ENCODE measurements at places on chromosomes 12 and 14. TPM values are rescaled to one million over a fixed set of nuclear protein-coding genes. Genes with fewer than 3 reads are reported as not detected.

Gene SLC8A3
- not detected for total RNA-seq

Gene SMIM41
- not detected for total RNA-seq

Gene ZFHX2
- 0.76 TPM for total RNA-seq

Gene PTGER2
- total RNA-seq = 2.7 TPM

Gene ABCC9
- 0.08 TPM for total RNA-seq

Gene TEX52
- not detected for total RNA-seq

Gene NXPH4
- total RNA-seq = 5.2 TPM

Gene MIA2
- total RNA-seq = 19.8 TPM

Gene KERA
- total RNA-seq = not detected

Gene ERBB3
- 1.2 TPM for total RNA-seq

Gene RNASE3
- not detected for total RNA-seq

Gene TMEM63C
- total RNA-seq = 3.6 TPM

Gene OR4E2
- total RNA-seq = not detected

Gene RNASE7
- total RNA-seq = not detected

Gene SELPLG
- 1.2 TPM for total RNA-seq

Gene MAP1LC3B2
- 1.8 TPM for total RNA-seq

Gene CLEC2B
- 1.3 TPM for total RNA-seq

Gene PTCSC3
- not detected for total RNA-seq

Gene NANOG
- total RNA-seq = not detected

Gene TAS2R50
- total RNA-seq = not detected

Gene RDH5
- total RNA-seq = 2.3 TPM

Gene LMO3
- not detected for total RNA-seq

Gene TAS2R19
- total RNA-seq = not detected

Gene GCH1
- 4.2 TPM for total RNA-seq

Gene ORMDL2
- total RNA-seq = 103 TPM

Gene KRT72
- total RNA-seq = not detected

Gene PLD4
- not detected for total RNA-seq

Gene CLEC7A
- not detected for total RNA-seq

Gene TAS2R43
- not detected for total RNA-seq

Gene MCRS1
- 61.8 TPM for total RNA-seq

Gene GYS2
- not detected for total RNA-seq

Gene TRIM9
- 13.7 TPM for total RNA-seq

Gene C12orf56
- total RNA-seq = not detected

Gene MARCHF9
- total RNA-seq = 7.3 TPM

Gene FAM90A1
- total RNA-seq = 0.12 TPM

Gene SLC38A4
- total RNA-seq = 0.08 TPM

Gene ABHD4
- 46.5 TPM for total RNA-seq

Gene KRT81
- total RNA-seq = 4,151 TPM

Gene KRT1
- not detected for total RNA-seq

Gene GPR84
- total RNA-seq = 0.15 TPM

Gene RERG
- total RNA-seq = 0.30 TPM

Gene DIO2
- 2.9 TPM for total RNA-seq

Gene IL26
- not detected for total RNA-seq

Gene BRAP
- 10.8 TPM for total RNA-seq

Gene KRT71
- not detected for total RNA-seq

Gene SOCS2
- total RNA-seq = 22.7 TPM

Gene TMEM229B
- 0.19 TPM for total RNA-seq

Gene KRT8
- total RNA-seq = 4,836 TPM

Gene TSHR
- total RNA-seq = not detected

Gene PPFIA2
- not detected for total RNA-seq

Gene FAM186B
- total RNA-seq = 0.19 TPM

Gene JPH4
- 0.06 TPM for total RNA-seq

Gene CHD8
- total RNA-seq = 40.0 TPM

Gene SLC5A8
- not detected for total RNA-seq

Gene CCNT1
- 11.7 TPM for total RNA-seq

Gene OR4K17
- not detected for total RNA-seq

Gene TBX5
- total RNA-seq = not detected

Gene DNAJC22
- 23.4 TPM for total RNA-seq
